ENCODE measurements at places on chromosomes 4 and X. TPM values are rescaled to one million over a fixed set of nuclear protein-coding genes. Genes with fewer than 3 reads are reported as not detected.
A peak's percentile ranks its signal among the peaks of the same experiment; 100 is the strongest.

PAGE5 gene
- 254 TPM for total RNA-seq

DRD5 gene
- total RNA-seq = not detected

DMP1 gene
- not detected for total RNA-seq

DNA sequence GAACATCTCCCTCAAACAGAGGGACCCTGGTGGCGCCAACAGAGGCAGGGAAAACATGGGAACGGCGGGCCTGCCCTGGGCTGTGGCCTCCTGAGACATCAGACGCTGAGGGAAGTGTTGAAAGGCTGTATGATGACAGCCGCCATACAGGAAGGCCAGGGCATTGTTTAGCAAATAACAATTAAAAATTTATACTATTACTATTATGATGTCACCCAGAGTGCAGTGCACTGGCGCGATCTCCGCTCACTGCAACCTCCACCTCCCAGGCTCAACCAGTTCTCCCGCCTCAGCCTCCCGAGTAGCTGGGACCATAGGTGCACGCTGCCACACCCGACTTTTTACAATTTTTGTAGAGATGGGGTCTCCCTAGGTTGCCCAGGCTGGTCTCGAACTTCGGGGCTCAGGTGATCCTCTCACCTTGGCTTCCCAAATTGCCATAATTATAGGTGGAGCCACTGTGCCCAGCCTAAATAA is 54.6 kb downstream of the CPZ start:
- DNase-seq = no peak

GRCh38 chr4:11297201-11297600 is 131.5 kb downstream of the HS3ST1 start:
- peak; percentile 74 for DNase-seq

- no peak for DNase-seq
These were observed 220.4 kb downstream of the KDR start for GRCh38 chr4:54904953-54905352.

DNA sequence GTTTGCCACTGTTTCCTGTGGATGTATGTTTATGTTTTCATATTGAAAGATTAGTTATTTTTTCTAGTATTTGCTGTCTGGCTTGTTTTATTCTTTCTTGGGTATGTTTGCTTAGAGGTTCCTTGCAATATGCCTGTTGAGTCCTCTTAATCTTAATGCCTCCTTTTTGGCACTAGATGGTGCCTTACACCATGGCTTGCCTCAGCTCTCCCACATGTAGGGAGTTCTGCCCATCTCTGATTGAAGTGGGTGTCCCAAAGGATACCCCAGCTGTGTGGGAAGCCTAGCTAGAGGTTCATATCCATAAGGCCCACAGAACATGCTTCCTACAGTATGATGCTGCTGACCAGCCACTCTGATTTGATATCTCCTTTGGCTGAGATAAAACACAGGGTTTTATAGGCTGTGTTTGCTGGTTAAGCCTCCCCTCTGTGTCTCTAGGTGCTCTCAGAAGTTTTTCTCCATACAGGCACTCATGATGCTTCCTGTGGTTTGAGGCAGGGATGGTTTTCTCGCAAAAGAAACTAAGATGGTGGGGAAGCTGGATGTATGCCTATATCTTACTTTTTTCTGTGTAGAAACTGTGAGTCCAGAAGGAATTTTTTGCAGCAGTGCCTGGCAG is 162.4 kb downstream of the ASB9 start:
- peak; percentile 20 for DNase-seq

DNA sequence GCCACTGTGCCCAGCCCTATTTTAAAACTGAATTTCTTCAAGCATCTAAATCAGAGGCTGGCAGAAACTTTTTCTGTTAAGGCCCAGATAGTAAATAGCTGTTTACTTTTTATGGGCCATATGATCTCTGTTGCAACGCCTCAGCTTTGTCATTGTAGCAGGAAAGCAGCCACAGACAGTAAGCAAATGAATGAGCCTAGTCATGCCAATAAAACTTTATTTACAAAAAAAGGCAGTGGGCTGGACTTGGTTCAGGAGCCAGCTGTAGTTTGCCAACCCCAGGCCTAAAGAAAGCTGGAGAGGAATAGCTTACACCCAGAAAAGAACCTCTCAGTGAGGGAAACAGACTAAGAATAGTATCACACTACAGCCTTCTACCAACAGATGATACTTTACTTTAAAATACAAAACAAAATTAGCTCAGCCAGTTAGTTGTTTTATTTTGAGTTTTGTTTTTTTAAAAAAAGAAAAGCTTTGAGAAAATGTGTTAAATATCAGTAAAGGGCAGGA is 25.5 kb downstream of the CHST7 start:
- DNase-seq = no peak

DNA sequence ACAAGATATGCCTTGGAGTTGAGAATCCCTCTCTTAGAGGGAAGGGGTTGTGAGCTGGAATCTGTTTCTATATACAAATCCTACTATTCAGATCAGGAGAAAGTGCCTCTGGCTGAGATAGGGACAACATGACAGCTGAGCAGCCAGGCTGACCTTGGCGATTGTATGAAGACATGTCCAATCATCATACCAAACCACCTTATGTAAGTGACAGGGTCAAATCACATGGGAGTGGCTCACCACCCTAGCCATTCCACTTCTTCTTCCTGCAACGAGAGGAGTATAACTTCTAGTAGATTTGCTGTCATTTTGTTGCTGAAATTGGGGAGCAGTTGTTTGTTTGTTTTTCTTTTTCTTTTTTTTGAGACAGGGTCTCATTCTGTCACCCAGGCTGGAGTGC is 48.3 kb upstream of the TMEM150C start:
- DNase-seq = no peak

GRCh38 chrX:101415180-101416145 is 7.4 kb downstream of the HNRNPH2 start:
- DNase-seq = no peak

GRCh38 chr4:183182873-183183725 is 84.0 kb downstream of the WWC2 start:
- DNase-seq = peak; percentile 94

- DNase-seq = peak; percentile 84
These were observed 22.0 kb downstream of the C4orf54 start for GRCh38 chr4:99635601-99636000.

Measured in HT1080 (cell line).